ENCODE measurements at places on chromosomes 7 and 10. TPM values are rescaled to one million over a fixed set of nuclear protein-coding genes. Genes with fewer than 3 reads are reported as not detected.

Gene GATAD1
- total RNA-seq = 19.5 TPM

Gene BTAF1
- total RNA-seq = 6.2 TPM

Gene WDFY4
- total RNA-seq = not detected

Gene HABP2
- 0.09 TPM for total RNA-seq

Gene TRIM4
- 26.3 TPM for total RNA-seq

Gene DNAJC12
- 65.1 TPM for total RNA-seq

Gene ALOX5
- total RNA-seq = 0.38 TPM

Gene EVX1
- not detected for total RNA-seq

Gene EPC1
- total RNA-seq = 17.2 TPM

Gene TBX20
- 2.5 TPM for total RNA-seq

Gene ACHE
- total RNA-seq = 2.2 TPM
